ENCODE measurements at places on chromosomes 1 and 21. TPM values are rescaled to one million over a fixed set of nuclear protein-coding genes. Genes with fewer than 3 reads are reported as not detected.

DNA sequence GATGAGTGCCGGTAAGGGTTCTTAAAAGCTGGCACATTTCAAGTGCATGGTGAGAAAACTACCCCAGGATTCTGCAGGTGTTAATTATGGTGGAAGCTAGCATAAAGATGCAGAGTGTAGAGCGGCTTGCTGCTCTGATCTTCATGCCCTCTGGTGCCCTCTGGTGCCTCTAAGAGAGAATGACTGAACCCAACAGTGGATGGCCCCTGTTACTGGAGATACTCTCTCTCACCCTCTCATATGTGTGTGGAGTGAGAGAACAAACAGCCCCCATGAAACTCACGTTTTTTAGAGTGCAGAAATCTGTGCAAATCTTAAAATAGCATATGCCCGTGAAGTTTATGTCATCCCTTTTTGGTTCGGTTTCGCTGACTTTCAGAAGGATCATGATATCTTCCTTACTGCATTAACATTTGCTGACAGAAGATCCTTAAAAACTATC lies 90.0 kb downstream of the GRIK1 start:
- DNase-seq: no peak

DNA sequence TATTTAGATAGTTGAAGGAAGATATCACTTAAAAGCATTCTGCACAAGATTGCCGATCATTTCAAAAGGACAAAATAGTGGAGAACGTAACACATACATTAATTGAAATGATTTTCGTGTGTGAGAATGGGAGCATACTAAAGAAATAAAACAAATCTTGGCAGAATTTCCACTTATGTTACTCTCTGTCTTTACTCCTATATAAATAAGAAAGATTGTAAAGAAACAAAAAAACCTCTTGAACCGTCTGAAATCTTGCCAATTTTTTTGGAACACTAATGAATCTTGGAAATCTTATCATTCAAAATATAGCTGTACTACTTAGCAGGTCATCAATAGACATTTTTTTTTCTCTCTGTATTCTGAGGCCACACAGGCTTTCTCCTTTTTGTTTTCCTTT lies 528.8 kb upstream of the NCAM2 start:
- no peak for DNase-seq

DNA sequence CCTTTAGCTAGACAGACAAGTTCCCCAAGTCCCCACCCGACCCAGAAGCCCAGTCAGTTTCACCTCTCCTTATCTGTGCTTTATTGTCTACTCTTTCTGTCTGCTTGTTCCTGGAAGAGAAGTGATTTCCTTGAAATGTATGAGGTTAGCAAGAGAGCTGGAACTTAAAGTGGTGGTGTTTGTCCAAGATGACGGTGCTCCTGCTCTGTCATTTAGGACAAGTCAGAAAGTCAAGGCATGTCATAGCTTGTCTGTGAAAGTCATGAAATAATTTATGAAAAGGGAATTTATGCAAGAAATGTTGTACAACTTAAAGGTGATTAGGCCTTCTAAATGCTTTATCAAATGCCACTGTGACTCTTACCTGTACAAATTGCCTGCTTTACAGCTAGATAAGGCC lies 178.1 kb downstream of the PLA2G4A start:
- DNase-seq: no peak

- no peak for DNase-seq
Observed at GRCh38 chr1:78255383-78255782, 209.6 kb downstream of the GIPC2 start.

Gene LDLRAD1
- total RNA-seq: not detected

- DNase-seq: no peak
Observed at GRCh38 chr21:19507682-19508260, 1104.2 kb upstream of the TMPRSS15 start.

GRCh38 chr1:228400237-228400651 lies 6.4 kb downstream of the TRIM11 start:
- no peak for DNase-seq

Gene TEDDM1
- not detected for total RNA-seq

- no peak for DNase-seq
Observed at GRCh38 chr21:41142051-41142795, 25.7 kb upstream of the BACE2 start.

DNA sequence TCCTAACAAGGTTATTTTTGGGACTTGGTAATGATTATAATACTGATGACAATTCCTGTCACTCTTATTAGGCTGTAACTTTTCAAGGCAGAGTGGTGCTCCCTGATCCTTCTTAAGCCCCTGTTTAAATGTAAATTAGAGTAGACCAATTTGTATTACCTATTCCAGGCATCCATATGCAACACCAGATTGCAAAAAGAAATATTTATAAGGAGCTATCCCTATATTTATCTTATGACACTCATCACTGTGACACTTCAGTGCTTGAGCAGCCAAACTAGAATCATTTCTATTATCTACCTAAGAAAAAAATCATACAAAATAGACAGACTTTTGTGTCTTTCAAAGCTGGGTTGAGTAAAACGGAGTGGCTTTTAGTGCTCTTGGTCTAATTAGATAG lies 462.7 kb downstream of the ADGRL2 start:
- no peak for DNase-seq

DNA sequence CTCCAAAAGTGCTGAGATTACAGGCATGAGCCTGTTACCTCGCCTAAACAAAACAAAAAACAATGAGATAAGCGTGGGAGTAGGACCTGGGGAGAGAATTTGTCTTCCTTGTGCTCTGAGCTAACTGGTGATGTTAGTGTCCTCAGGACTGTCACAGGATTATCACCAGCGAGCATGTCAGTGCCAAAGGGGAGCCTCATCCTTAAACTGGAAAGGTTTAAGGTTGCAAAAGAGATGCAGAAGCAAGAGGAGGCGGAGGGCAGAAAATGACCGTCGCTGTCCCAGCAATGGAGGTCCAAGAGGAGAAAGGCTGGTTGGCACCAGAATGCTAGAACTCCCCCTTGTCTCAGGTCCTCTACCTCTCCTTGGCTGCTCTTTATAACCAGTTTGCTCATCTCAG lies 3.9 kb downstream of the SYPL2 start:
- no peak for DNase-seq

Gene MIS18A
- 9.5 TPM for total RNA-seq

Gene NBPF3
- total RNA-seq: 9.5 TPM

DNA sequence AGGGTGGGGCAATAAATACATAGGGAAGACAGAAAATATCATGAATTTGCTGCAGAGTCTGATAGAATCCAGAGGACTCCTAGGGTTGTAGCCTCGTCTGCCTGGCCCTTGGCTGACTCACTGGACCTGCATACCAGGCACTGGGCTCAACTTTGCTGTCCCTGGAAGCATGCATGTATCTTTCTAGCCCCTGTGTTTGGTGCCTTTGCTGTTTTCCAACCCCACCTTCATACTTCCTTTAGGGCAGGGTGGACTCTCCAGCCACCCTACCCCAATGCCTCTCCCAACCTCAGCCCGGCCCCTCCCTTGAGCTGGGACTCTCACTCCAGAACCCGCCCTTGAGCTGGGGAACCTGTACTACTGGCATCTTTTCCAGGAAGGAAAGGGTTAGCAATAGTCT lies 1.2 kb downstream of the RAB25 start:
- DNase-seq: peak; percentile 60

DNA sequence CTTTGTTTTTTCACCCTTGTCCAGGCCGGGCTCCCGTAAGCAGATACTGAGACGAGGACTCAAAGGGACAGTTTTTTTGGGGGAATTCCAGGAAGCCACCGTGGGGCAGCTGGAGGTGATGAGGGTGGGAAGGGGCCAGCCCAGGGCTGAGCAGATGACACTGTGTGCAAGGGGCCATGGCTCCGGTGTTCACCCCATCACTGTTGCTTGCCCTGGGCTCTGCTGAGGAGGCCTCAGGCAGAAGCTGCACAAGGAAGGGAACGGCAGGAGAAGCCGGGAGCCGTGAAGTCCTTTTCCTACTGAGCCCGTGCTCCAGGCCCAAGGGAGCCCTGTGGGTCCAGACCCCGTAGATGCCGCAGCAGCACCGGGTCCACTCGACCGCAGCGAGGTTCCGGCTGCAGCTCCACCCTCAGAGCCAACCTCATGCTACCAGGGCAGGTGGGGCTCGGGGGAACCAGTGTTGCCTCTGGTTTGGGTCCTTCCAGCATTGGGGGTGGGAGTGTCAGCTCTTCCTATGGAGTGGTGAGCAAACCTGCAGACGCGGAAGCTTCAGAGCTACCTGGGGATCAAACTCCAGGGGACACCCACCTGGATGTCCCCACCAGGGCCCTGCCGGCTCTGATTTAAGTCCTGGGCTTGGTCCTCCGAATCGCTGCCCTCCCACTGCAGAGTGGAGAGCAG lies 4.3 kb upstream of the CALML6 start:
- no peak for DNase-seq

DNA sequence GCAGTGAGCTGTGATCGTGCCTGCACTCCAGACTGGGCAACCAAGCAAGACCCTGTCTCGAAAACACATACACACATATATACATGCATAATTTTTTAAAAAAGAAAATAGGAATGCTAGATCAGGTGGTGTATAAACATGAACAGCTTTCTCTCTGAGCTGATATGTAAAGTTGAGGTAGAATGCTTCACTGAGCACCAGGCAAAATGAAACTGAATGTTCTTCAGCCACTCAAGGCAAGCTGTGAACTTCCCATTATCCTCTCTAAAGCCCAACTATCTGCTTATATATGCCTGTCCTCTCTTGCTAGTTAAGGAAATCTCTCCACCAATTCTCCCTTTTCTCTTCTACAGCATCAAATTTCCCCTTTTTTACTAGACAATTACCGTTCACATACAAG lies 93.0 kb downstream of the NUF2 start:
- no peak for DNase-seq

Gene KIF26B
- total RNA-seq: 0.36 TPM

GRCh38 chr1:92945748-92946270 lies 15.5 kb downstream of the DIPK1A start:
- DNase-seq: no peak

- no peak for DNase-seq
Observed at GRCh38 chr1:68808351-68808750, 311.5 kb upstream of the DEPDC1 start.

DNA sequence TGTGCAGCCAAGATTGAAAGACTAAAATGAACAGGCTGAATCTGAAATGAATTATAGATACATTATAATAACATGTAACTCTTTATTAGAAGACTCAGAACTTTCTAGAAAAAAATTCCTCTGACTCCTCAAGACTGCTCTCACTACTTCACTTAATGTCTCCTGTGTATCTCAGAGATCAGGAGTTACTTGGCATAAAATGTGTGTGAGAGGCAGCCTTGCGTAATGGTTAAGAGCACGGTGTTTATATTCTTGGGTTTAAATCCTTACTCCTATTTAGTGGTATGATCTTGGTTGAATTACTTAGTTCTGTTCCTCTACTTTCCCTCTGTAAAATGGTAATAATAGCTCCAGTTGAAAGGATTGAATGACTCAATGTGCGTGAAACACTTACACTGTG lies 634.9 kb downstream of the LTN1 start:
- DNase-seq: no peak

GRCh38 chr1:56972976-56973375 lies 7.2 kb upstream of the C8B start:
- DNase-seq: no peak

GRCh38 chr1:209202830-209203532 lies 380.5 kb upstream of the CAMK1G start:
- no peak for DNase-seq

DNA sequence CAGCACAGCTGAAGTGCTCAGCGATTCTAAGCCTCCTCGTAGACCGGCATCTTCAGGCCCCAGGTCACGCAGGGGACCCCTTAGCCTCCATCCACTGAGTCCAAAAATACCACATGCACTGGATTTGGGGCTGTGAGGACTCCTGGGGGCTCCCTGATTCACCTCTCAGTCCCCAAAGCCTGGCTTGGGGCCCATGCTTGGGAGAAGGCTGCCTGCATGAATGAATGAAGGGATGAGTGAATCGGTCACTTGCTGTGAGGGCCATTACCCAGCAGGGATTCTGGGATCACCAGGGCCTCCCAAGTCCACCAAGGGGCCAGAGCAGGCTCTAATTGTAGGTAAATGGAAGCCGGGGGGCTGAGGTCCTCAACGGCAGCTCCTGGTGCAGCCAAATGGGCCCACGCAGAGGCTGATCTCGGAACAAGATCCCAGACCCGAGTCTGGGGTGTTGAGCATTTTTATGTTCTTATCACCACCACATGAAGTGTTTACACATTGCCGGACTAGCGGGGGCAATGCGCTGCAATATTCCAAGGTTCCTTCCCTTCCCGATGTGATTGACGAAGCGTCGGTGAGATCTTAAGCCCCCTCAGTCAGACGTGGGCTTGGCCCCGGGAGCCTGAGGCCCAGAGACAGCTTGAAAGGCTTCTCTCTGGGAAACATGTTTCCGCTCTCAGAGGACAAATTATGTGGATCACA lies 13.6 kb upstream of the ARHGEF16 start:
- no peak for DNase-seq

Gene GJB5
- not detected for total RNA-seq

Measured in left colon (tissue), 2 donors.